Stimulated activated CD8-positive, alpha-beta memory T cell treated with anti-CD3 and anti-CD28 coated beads, Interleukin-7, amount 100 ng/mL, for 48 hours (primary cell): ENCODE measurements at places on chromosomes 4 and X.

GRCh38 chrX:132033166-132033565 is 10.1 kb downstream of the STK26 start:
- DNase-seq = no peak

DNA sequence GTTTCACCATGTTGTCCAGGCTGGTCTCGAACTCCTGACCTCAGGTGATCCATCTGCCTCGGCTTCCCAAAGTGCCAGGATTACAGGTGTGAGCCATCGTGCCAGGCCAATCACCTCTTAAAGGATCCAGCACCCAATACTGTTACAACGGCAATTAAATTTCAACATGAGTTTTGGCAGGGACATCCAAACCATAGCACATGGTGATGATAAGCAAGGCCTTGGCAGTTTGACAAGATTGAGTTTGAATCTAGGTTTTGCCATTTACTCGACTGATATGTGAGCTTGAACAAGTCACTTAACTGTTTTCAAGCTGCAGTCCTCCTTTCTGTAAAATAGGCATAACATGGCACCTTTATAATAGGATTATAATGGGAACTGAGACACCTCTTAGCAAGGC is 84.1 kb downstream of the GPR82 start:
- DNase-seq = no peak

DNA sequence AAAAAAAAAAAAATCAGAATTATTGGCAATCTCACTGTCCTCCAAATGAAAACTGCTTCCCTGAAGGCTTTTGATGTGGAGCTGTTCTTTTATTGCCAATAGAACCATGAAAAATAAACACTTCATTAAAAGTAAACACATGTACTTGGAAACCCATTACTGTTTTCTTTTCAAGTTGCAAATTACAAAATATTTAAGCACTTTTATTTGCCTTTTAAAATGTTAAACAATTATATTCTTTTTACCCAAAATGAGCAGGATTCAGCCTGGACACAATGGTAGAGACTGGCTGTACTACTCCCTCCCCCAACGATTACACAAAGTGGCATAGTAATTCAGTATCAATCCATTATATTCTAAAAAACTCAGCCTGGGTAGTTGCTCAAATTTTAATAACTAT is 60.9 kb downstream of the SH2D1A start:
- DNase-seq = no peak

GRCh38 chrX:27860337-27860736 is 52.5 kb downstream of the MAGEB10 start:
- no peak for DNase-seq

DNA sequence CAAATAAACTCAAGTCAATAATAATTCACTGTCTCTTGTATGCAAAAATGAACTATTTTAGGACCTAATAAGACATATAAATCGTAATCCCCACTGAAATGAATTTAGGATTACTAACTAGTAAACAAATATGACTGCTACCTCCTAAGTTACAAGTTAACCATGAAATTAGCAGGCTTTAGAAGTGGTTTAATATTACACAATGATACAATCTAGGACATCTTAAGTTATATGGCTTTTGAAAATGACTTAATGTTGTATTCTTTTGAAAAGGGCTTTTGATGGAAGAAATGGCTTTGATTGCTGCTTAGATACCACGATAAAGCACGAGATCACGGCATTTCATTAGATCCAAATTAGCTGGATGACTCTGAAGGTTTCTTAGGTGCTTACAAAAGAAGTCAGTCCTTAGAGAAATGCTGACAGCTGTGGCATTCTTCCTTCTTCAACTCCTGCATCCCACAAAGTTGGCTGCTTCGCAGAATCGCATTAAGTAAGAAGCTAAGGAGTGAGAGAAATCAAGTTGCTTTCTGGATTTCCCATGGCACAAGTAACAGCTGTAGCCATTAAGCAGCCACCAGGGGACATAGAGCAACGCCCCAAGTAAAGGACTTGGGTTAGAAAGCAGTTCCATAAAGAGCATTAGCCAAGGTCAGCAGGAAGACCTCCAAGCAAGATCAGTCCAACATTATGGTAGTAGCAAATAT is 6.9 kb downstream of the SLC10A7 start:
- DNase-seq = no peak

DNA sequence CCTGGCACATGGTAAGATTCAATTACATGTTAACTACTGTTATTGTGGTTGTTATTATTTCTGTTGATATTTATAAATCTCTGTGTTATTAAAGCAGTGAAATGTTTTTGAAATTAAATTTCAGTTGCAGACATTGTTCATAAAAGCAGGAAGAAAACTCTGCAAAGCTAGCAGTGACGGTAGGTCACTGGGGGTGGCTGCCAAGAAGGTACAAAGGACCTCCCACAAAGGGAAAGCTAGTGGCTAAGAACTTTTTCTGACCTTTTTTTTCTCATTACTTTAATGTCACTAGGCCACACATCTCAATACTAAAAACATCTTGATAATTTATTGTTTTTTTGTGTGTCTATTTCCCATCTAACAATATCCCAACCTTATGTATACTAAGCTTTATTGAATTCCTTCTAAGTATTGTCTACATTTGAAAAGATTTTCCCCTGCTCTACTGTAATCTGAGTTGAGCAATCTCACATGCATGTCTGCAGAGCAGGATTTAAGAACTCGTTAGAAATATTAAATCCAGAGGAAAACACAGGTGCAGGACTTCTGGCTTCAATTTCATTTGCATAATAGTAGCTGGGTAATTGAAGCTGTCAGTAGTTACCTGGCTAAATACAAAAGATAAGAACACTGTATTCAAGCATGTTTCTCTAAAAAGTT is 197.3 kb downstream of the CFAP299 start:
- no peak for DNase-seq

DNA sequence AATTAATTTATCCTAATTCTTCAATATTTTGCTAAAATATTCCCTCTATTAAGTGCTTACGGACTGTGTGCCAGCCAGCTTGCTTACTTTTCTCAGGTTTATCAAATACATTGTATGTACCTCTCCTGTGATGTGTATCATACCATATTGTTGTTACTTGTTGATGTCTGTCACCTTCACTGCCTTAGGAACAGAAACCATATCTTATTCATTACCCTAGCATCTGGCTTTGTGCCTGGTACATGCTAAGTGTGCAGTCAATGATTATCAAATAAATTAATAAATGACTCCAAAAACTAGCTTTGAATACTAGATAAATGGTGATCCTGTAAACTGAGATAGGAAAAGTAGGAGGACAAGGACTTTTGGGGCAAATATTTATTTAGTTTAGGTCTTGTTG is 6.9 kb downstream of the CLCN3 start:
- DNase-seq = no peak

GRCh38 chr4:2835978-2836377 is 7.7 kb upstream of the ADD1 start:
- DNase-seq = no peak

GRCh38 chr4:85165808-85166207 is 199.3 kb upstream of the WDFY3 start:
- no peak for DNase-seq

DNA sequence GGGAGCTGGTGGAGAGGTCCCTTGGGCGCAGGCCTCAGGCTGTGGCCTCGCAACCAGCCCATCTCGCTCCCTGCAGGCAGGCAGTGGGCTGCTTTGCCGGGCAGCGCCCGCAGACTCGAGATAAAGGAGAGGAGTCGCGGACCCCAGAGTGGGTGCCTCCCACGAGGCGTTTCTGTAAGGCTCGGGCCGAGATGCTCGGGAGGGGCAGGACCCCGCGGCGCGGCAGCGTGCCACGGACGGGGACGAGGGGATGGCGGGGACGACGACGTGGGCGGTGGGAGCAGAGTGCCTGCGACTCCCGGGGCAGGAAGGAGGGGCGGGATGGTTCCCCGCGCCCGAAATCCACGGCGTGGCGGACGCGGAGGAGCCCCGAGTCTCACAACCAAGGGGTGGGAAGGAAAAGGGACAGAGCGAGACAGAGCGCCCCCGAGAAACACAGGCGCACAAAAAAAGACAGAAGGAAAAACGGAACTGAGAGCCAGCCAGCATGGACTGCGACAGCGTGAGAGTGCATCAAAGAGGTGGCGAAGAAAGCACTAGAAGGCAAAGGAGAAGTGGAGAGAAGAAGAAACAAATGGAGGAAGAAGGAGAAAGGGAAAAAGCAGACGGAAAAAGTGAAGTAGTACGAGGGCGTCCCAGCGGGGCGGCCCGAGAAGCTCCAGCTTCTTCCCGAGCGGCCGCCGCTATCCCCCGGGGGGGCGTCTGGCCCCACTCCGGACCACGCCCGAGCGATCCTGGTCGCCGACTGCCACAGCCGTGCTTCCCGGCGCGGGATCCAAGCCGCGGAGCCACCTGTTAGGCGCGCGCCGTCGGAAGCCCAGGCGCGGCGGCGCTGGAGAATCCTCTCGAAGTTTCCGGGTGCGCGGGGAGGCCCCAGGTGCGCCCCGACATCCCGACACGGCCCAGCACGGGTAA is 1.5 kb downstream of the BEND4 start:
- DNase-seq = no peak

DNA sequence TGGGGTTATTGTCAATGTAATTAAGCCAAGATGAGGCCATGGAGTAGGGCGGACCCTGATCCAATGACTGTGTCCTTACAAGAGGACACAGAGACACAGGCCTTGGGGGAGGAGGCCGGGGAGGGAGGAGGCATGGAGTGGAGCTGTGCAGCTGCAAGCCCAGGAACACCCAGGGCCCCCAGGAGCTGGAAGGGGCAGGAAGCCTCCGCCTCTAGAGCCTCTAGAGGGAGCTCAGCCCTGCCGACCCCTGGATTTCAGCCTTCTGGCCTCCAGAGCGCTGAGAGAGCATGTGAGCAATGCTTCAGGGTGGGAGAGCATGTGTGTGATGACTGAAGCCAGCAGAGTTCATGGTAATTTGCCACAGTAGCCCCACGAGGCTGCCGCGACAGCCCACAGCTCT is 234.6 kb downstream of the AFAP1 start:
- DNase-seq = no peak

GRCh38 chr4:156497486-156497885 is 474.1 kb downstream of the PDGFC start:
- no peak for DNase-seq

GRCh38 chrX:4978613-4979012 is 1250.1 kb downstream of the NLGN4X start:
- DNase-seq = no peak

DNA sequence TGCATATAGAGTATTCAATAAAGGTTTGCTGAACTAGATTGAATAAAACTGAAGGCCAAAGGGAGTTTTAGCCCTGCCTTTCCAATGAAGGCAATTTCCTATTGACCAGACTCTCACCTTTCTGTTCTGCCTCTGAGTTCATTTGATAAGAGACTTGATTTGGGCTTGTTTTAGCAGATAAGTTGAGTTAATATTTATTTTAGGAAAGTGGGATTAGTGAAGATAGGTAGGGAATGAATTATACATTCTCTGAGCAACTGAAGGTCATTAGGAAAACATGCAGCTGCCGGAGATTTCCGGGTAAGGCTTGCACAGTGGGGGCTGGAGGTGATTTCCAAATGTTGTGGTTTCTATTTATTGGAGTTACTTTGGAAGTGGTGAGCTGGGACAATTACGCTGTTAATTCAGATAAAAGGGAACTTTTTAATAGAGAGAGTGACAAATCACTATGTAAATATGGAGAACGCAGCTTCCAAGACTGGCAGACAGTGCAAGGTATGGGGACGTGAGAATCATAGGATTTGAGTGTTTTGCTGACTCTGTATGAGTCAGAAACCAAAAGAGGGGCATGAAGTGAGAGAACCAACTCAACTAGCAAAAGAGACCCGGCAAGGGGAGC is 553.6 kb upstream of the BOD1L1 start:
- no peak for DNase-seq

DNA sequence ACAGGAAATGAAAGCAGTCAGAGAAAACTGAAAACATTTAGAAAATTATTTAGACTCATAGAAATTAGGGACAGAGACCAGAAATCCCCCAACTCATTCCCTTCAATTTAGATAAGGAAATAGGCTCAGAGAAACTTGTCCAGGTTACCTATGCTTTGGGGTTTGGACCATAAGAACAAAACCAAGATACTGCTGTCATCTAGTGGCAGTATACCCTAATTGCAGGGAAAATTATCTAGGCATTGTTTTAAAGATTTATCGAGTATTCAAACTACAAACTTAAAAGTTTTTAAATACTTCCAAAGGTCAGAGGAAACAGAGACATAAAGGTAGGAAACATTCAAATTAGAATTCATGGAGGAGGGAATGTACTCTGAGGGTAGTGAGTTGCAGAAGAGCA is 67.0 kb upstream of the KLHL13 start:
- no peak for DNase-seq

- DNase-seq = no peak
Measured at GRCh38 chr4:76439491-76439890, 4.5 kb downstream of the SHROOM3 start.

DNA sequence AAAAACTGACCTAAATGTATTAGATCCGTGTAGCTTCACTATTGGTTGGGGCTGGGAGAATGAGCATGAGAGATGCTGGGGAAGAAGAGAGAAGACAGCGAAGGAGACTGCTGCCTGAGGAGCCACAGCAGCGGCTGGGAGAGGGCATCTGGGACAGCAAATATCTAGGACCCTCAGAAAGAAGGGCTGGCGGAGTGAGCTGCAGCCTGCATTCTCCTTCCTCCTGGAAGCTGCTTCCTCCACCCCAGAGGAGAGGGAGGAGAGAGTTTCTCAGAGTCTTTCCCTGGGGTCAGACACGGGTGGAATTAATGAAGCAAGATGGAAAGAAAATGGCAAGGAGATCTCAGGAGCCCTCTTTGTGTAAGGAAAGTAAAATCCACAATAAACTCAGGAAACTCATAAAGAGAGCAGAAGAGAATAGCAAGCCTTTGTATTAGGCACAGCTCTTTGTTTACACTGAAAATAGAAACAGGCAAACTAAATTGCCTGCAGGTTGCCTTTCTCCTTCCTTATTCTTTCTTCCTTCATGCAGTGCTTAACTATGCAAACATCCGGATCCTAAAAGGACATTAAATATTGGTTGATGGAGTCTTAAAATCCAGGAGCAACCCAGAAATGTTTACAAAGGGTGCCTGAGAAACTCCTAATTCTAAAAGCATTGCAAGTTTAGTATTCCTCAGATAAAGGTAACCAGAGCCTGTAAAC is 130.3 kb upstream of the GALNT7 start:
- DNase-seq = no peak

GRCh38 chr4:112889619-112890527 is 159.6 kb upstream of the ANK2 start:
- no peak for DNase-seq

GRCh38 chrX:144946666-144947065 is 300.6 kb upstream of the SPANXN1 start:
- no peak for DNase-seq

DNA sequence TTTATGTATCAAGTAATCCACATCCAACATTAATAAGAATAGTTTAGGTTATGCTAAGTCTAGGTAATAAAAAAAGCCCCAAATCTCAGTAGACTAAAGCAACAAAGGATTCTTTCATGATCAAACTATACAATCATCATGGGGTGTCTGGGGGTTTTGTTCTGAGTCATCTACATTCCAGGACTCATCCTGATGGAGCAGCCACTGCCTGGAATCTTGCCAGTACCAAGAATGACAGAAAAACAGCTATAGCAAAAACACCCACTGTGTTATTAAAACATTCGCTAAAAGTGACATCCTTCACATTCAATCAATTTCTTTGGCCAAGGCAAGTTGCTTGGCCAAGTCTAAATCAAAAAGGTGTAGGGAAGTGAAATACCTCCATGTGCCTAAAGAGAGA is 3.9 kb upstream of the ARHGEF38 start:
- DNase-seq = no peak

- DNase-seq = no peak
Measured at GRCh38 chr4:153485359-153485758, 19.2 kb downstream of the TMEM131L start.
